ENCODE measurements at places on chromosomes 16 and 17.
A peak's percentile ranks its signal among the peaks of the same experiment; 100 is the strongest.

DNA sequence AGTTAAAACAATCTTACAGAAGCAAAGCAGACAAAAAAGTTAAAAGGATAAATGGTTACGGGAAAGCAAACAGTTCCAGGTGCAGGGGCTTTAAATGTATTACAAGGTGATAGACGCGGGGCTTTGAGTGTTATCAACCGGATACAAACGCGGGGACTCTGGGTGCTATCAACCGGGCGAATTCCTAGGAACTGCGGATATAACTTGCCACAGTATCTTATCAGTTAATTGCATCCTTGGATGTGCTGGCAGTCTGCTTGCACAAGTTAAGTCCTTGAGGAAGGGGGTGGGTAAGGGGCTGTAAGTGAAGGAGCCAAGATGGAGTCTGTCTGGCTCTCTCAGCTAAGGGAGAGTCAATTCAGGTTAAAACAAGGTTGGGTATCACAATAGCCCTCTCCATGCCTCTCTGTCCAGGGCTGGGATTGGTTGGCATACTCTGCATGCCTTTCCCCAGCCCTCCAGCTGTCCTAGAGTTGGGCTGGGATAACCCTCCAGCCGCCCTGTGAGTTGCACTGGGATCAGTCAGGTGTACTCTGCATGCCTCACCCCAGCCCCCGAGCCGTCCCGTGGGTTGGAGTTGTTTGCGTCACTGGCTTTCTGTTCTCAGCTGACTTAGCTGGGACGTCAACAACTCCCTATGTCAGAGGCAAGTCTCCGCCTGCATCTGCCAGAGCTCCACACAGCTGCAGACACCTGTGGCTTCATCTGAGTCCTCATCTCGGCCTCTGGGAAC is 40.9 kb downstream of the TMEM235 start:
- DNase-seq: peak; percentile 30

GRCh38 chr16:84608282-84608681 is 9.6 kb downstream of the COTL1 start:
- no peak for DNase-seq

DNA sequence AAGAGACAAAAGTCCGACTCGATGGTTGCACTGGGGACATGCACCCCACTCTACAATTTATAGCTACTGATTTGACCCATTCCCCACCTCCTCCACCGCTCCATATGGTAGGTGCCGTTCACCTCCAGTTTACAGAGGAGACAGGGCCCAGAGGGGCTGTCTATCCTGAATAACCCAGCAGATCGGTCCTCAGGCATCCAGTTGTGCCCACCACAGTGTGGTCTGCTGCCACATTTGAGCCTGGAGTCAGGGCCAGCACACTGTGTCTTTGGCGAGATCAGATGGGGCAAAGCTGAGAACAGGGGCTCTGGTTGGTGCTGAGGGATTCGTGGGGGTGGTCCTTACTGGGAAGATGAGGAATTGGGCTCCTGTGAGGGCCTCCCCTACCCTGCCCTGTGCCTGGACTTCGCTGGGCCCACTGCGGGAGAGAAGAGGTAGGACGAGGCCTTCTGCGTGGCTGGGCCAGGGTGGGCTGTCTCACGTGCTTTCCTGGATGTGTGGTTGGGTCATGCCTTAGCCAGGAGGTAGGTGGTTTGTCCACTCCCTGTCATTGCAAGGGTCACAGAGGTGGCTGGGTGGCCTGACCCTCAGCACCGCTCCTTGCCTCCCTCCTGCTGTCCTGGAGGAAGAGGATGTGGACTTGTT is 2.8 kb downstream of the ADCY7 start:
- DNase-seq: no peak

DNA sequence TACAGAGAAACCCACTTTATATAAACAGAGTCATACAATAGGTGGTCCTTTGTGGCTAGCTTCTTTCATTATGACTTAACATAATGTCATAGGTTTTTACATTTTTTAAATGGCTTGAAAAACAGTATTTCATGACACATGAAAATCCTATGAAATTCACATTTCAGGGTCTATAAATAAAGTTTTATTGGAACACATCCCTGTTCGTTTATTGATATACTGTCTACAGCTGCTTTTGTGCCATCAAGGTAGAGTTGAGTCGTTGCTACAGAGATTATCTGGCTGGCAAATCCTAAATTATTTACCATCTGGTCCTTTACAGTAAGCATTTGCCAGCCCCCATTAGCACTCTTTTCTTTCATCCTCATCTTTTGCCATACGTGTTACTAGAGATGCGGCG is 2.3 kb downstream of the VPS4A start:
- DNase-seq: no peak

- no peak for DNase-seq
Observed at GRCh38 chr17:67639979-67640378, 77.8 kb upstream of the NOL11 start.

DNA sequence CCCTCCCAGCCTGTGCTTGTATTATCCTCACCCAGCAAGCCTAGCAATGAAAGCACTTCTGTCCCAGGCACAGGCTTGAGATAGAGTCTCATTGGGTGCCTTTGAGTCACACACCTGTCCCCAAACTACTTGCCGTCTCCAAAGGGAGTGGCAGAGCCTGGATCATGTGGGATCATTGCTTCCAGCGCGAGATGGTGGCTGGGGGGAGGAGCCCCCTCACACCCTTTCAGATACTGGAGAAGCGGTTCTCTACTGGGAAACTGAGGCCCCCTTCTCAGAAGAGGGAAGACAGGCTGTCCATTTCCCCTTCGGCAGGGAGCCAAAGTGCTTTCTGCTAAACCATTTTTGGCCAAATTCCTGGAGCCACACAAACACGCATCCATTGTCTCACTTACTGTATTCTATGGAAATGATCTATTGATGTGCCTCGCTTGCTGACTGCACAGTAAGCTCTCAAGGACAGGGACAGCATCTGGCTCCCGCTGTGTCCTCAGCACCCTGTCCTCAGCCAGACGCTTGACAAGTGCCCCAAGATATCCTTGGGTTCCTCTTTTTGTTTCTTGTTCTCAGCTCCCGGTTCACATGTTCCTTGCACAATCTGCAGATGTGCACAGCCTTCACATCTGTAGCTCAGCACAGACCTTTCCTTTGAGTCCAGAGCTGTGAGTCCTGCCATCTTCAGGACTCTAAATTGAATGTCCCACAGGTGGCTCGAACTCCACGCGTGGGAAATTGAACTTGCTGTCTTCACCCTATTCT is 26.0 kb upstream of the DLX3 start:
- DNase-seq: peak; percentile 30

GRCh38 chr16:72991211-72991610 is 56.7 kb downstream of the ZFHX3 start:
- no peak for DNase-seq

DNA sequence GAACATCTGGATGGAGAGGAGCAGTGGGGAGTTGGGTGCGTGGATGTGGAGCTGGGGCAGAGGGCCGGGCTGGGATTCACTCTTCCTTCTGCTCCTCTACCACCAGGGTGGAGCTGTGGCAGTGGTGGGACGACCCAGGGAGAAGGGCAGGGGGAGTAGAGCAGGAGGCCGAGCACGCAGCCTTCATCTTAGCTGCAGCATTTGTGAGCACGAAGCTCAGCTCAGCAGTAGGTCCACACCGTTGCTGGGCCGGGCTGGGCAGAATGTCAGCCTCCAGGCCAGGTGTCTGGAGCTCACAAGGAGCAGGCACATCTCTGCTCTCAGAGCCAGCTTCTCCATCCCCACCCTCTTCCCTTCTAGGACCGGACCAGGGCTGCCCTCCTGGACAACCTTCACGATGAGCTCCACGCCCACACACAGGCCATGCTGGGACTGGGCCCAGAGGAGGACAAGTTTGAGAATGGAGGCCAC is 55.7 kb downstream of the OR1D5 start:
- DNase-seq: no peak
